ENCODE measurements at places on chromosomes 12 and 14.

- DNase-seq, result peak; percentile 11
Observed at GRCh38 chr12:4353785-4354208, 25.7 kb downstream of the FGF23 start.

DNA sequence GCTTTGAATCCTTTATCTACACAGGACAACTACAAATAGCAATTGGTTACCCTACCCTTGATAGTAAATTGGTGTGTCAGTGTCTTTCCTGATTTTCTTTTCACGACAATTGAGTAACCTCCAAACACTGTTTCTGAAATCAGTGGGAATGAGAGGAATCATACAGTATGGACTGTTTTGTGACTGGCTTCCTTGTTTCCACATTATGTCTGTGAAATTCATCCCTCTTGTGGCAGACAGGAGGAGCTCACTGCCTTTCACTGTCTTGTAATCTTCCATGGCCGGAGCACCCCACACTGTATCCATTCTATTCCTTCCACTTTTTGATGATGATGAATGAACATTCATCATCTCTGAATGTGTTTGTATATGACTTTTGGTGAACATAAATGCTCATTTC, 164.0 kb upstream of the PZP start:
- peak; percentile 27 for DNase-seq

- no peak for DNase-seq
Observed at GRCh38 chr14:105426416-105427130, 6.9 kb downstream of the MTA1 start.

DNA sequence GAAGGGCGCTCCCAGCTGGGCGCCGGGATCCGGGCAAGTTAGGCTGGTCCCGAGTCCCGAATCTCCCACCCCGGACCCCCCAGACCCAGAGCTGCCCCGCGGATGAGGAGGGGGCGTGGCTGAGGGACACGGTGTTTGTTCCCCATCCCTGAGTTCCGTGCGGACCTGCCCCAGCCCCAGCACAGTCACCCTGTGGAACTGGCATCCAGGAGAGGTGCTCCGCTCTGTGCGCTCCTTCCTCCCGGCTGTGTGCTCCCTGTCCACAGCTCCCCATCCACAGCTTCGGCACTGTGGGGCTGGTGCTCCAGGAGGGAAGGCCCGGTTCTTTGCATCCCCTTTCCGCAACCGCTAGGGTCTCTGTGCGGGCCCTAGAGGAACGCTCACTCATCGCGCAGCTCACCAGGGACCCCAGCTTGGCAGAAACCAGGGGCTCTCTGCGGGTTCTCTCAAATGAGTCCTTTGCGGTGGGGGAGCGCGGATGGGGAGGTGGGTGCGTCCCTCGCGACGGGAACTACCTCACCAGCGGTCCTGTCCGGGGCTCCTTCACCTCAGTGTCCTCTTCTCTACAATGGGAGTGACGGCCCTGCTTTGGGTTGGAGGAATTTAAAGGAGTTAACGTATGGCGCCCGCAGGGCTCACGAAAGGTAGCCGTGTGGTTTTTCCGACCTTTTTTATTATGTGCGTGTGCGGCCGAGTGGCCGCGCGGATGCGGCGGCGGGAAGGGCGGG, 845 bp downstream of the TMEM132C start:
- no peak for DNase-seq

- peak; percentile 62 for DNase-seq
Observed at GRCh38 chr14:73612339-73613045, at the start of gene ACOT6. Gene ACOT6 (plus strand): TSS chr14:73612517. CDS start chr14:73612572, 55 bp downstream.

DNA sequence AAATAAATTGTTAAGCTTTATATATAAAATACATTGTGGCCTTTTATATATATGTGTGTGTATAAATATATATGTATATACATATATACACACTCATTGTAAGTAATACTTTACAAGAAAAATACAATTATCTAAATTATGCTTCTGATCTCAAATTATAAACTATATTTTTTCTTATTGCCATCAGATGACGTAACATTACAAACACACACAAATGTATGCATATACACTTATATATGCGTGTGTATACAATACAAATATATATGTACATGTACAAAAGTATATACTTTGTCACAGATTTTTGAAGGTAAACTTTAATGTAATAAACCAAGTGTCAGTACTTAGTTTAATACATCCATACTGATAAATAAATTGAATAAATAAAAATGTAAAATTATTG, 278.9 kb upstream of the LMO3 start:
- no peak for DNase-seq
